Fibroblast of mammary gland (primary cell): ENCODE measurements at places on chromosomes 7 and 10.

- DNase-seq: no peak
Observed at GRCh38 chr7:155469-155900, 36.9 kb upstream of the FAM20C start.

GRCh38 chr7:13832346-13832745 is 157.1 kb downstream of the ETV1 start:
- peak; percentile 20 for DNase-seq

DNA sequence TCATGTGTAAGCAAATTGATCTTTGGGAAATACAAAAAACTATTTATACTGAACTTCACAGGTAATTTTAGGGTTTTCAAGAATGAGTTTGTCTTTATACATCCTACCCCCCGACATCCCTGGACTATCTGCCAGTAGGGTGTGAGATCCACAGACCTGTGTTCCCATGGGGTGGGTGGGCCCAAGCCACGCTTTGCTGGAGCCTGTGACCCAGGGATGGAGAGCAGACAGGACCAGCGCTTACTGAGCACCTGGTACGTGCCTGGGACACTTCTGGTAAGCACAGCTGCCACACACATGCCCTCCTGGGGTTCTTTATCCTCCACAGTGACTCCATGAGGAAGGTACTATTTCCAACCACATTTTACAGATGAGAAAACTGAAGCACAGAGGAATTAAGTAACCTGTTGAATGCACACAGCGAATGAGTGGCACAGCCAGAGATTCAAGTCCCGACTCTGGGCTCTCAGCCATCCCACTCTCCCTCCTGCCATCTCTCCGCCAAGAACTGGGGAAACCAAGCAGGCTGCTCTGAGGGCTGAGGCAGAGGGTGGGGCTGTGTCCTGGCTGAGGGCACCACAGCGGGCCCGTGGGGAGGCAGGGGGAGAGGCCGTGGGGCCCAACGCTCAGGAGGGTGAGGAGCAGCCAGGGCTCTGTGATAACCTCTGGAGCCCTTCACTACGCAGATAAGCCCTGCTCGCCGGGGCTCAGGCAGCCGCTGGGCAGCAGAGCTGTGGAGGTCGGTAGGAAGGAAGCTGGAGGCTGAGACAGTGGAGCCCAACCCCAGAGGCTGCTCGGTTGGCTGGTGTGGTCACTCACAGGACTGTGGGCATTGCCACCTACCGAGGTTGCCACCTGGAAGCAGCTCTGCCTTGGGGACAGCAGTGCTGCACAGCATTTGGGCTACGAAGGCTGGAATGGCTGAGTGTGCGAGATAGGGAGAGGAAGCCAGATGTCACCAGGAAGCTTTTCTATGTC is 124.2 kb downstream of the ARHGAP22 start:
- no peak for DNase-seq

GRCh38 chr7:45606050-45606449 is 31.9 kb downstream of the ADCY1 start:
- no peak for DNase-seq

GRCh38 chr7:106652909-106653308 is 8.0 kb downstream of the CCDC71L start:
- DNase-seq: no peak

DNA sequence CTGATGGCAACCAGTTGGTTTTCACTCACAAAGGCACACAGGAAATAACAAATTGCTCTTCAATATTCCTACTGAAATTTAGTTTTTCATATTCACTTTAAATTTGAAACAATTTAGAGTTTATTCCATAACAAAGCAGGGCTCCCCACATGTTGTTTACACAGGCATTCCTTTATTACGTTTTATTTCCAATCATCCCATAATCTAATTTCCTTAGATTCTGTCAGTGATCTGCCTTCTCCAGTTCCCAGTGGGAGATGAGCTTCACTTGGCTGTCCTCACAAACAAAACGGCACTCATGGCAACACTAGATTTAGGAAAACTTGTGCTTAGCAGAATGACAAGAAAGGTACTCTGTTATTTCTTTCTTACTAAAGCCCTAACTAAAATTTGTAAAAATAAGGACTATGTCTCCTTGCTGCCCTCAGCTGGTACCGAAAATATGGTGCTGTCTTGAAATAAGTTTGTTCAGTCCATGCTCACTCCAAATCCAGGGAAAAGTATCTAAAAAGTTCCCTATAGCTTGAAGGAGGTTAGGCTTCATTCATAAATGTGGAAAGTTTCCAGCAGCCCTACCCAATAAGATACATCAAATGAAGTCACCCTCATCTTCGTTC is 23.0 kb downstream of the PHYH start:
- peak; percentile 28 for DNase-seq
